ENCODE measurements at places on chromosomes 6 and 20.

GRCh38 chr20:10430704-10431103, 3.3 kb downstream of the MKKS start:
- DNase-seq = no peak

DNA sequence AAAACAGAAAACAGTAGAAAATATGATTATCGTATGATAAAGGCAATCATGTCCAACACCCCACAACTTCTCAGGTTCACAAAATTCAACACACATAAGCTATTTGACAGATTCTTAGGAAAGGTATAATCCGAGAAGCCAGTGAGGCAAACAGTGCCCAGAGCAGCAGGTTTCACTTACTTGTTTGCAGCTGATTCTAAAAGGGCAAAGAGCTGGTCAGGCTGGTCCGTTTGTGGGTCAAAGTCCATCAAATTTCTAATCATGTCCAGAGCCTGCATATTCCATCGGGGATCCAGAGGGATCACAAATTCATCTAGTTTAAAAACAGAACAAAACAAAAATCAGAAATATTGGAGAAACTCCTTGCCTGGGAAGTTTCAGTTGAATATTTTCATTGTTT, 69.8 kb upstream of the LYRM2 start:
- no peak for DNase-seq

GRCh38 chr20:47070176-47070575, 175.5 kb downstream of the EYA2 start:
- DNase-seq = no peak

DNA sequence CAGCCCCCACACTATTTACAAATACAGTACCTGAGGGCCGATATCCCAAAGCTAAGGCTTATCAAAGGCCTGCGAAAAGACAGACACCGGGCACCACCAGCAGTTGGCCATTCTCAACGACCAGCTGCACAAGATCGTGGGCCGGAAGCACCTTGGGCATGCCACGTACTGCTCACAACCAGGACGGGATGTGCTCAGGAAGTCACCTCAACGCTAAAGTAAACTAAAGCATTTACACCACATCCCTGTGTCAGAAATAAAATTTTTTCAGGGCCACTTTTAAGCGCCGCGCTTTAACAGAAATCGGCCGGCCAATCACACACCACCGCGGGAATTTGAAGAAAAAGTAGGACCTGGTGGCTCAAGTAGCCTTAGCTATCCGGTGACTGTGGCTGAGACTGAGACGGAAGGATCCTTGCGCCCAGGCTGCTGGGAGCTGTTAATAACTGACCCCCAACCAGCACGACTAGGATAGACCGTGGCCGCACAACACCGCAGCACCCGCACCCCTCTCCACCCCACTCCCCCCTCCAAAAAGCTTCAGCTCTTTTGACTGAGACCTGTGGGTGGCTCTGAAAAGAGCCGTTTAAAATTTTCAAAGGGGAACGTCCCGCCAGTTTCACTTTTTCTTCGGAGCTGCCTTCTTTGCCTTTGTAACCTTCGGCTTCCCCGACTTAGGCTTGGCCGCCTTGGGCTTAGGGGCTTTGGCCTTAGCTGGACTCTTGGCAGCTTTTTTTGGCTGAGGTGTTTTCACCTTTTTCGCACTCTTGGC, 131.2 kb upstream of the BTN3A2 start:
- no peak for DNase-seq

GRCh38 chr6:164533045-164533362, 776.4 kb downstream of the C6orf118 start:
- no peak for DNase-seq

DNA sequence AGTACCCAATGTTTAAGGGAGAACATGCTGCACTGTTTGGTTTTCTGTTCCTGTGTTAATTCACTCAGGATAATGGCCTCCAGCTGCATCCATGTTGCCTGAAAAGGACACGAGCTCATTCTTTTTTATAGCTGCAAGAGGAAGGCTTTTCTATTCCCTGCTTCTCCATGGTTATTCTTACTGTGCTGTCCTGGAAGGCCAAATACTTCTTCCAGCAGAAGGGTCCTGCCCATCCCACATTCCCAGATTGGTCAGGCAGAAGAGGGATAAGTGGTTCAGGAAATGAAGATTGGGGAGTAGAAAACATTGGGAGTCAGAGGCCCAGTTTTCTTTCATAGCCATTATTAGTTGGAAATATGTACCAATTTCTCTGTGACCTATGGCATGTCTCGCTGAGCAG, 122.4 kb downstream of the TCP11 start:
- no peak for DNase-seq

DNA sequence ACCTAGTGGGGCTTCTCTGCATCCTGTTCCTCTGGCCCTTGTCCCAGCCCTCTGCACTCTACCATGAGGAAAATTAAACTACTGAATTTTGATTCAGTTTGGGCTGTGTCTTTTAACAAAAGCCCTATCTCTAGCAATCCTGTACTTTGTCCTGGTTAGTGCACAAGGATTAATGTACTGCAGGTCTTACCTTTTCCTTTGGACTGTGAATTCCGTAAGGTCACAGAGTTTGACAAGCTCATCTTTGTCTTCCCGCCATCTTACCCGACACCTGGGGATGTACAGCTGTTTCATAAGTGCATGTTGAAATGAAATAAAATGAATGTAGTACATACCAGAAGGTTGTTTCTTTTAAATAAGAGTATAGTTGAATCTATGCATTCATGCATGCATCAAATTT, 41.5 kb upstream of the MYLIP start:
- no peak for DNase-seq

DNA sequence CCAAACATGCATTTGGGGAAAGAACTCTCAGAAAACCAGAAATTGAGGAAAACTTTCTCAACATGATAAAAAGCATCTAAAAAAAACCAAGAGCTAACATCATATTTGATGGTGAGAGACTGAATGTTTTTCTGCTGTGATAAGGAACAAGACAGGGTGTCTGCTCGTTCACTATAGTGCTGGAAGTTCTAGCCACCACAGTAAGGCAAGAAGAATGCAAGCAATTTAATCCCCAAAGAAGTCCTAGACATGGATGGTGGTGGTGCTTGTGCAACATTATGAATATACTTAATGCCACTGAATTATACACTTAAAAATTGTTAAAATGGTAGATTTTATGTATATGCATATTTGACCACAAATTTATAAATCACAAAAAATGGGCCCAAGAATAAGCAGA, 53.4 kb downstream of the LYRM2 start:
- no peak for DNase-seq

DNA sequence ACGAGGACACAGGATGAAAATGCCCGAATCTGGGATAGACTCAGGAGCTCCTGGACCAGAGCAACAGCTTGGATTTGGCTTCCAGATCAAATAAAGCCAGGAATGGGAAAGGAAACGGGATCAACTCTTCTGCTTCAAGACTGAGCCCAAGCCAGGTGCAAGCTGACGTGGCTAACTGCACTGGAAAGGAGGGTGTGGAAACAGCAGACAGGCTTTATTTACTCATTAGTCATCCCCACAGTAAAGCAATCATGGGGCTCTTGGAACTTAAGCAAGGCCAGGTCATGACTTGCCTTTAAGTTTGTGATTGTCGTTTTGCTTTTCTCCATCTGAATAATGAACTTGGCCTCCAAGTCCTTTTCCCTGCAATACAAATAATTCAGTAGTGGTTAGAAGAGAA, 45.2 kb downstream of the KIF16B start:
- DNase-seq = no peak

DNA sequence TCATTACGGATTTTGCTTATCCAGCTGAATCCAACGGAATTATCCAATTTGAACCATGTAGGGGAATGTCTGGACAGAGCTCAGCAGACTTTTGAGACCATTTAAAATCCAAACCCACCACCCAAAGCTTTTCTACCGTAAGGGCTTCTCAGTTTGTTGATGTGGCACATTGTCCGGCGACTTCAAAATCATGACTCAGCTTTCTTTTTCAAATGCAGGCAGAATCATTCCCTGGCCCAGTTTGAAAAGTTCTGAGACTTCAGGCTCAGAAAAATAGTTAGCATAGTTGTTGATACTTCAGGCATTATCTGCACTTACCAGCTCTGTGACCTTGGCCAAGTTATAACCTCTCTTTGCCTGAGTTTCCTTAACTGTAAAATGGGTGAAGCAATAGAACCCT, 182.2 kb downstream of the PTPRT start:
- no peak for DNase-seq
